ENCODE measurements at places on chromosomes 6 and 20.

DNA sequence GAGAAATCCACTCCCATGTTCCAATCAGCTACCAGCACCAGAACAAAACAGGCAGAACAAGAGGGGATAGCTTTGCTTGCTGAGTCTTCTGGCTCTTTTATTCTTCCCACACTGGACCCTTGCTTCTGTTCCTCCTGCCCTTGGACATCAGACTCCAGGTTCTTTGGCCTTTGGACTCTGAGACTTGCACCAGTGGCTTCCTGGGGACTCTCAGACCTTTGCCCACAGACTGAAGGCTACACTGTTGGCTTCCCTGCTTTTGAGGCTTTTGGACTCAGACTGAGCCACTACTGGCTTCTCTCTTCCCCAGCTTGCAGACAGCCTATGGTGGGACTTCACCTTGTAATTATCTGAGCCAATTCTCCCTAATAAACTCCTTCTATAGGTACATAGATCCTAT is 142.4 kb upstream of the RIN2 start:
- no peak for DNase-seq

GRCh38 chr6:47455533-47456209 is 21.9 kb upstream of the CD2AP start:
- DNase-seq = peak; percentile 25

GRCh38 chr20:56631318-56631989 is 2.3 kb downstream of the TFAP2C start:
- no peak for DNase-seq

- DNase-seq = no peak
Measured at GRCh38 chr6:166121726-166122125, 45.9 kb downstream of the TBXT start.

DNA sequence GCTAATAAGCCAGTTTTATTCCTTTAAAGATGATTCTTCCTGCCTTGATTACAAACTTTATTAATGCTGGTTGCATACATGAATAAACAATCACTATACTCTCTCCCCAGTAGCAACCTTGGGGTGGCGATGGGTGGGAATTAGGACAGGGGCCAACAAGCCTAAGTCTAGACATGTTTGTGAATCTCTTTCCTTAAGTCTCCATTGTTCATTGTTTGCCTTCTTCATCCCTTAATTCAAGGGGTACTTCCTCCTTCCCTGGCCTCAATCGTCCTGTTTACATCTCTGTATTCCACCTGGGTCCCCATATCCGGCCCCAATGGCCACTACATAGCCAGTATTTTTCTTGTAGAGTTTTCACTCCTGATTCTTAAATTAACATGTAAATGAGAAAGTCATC is 66.0 kb downstream of the ARHGAP18 start:
- peak; percentile 14 for DNase-seq

GRCh38 chr6:104531646-104532045 is 328.1 kb downstream of the HACE1 start:
- DNase-seq = no peak

DNA sequence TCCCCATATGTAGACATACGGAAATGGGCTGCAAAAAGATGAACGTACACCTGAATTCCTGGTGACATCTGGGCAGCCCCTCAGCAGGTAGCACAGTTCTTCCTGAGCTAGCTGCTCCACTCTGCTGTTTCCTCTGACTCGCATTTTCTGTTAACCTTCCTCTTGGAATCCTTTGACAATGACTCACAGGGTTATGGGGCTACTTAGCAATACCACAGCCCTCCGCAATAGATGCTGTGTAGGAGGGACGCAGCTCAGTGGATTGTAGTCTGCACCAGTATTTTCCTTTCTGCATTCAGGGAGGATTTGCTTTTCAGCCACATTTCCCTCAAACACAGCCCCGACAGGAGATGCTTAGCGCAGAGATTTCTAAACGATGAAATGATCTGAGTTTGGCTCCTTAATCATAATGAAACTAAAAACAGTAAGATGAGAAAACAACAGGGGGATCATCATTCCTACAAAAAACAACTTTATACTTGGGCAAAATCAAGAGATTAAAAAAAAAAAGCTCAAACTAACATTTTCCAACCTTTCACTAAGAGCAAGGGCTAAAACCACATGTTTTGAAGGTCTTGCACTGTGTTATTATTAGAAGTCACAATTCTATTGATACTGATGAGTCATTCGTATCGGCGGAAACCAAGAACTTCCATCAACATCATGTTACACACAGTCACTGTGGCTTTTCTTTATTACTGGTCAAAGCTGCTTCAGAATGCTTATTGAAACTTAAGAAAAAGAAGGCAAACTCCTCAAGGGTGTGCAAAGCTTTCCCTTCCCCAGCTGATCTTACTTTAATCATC is 12.2 kb downstream of the BACH2 start:
- DNase-seq = peak; percentile 25

- DNase-seq = peak; percentile 21
Measured at GRCh38 chr6:134870677-134871498, 79.0 kb downstream of the ALDH8A1 start.

- no peak for DNase-seq
Measured at GRCh38 chr6:21091411-21091810, 502.1 kb upstream of the SOX4 start.

DNA sequence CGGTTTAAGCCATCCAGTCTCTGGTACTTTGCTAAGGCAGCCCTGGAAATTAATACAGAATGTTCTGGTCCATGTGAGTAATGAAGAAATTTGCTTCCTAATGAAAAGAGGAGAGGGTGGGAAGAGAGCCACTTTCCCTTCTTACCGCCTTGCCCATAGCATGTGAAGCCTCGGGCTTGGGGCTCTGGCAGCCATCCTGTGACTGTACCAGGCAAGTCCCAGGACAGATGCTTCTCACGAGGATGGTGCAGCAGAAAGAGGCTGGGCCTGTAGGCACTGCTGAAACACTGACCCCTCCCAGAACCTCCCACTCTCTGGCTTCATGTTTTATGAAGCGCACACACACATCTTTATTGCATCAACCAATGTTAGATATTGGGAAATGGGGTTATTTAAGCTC is 74.8 kb downstream of the IYD start:
- no peak for DNase-seq

- DNase-seq = no peak
Measured at GRCh38 chr20:826695-827323, 6.7 kb upstream of the FAM110A start.

- no peak for DNase-seq
Measured at GRCh38 chr20:18224968-18225568, 63.3 kb upstream of the ZNF133 start.

DNA sequence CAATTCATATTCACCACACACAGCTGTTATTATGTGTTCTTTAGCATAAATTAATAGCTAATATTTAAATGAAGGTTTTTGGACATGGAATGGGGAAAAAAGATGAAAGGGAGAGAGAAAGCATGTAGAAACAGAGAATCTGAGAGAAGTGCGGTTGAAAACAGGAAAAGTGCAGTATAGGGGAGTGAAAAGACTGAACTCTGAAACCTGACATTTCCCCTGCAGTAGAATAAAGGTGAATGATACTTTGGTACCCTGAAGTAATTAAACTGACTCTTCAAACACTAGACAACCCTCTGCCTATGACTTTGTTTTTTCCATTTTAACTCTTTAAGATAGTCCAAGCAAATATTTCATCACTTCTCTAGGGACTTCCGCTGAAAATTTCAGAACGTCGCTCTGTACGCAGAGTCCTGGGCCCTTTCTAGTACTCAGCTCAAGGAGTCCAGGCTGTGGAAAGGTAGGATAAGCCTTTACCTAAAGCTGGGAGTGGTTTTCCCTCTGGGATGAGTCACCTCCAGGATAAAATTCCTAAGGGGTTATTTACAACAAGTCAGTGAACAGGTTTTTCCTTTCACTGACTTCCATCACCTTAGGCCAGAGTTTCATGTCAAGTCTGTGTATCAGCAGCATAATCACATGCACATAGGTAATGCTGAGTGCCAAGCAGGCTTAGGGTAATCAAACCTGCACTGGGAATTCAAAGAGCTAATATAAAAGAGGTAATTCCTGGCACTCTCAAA is 614.5 kb downstream of the PKHD1 start:
- DNase-seq = no peak

DNA sequence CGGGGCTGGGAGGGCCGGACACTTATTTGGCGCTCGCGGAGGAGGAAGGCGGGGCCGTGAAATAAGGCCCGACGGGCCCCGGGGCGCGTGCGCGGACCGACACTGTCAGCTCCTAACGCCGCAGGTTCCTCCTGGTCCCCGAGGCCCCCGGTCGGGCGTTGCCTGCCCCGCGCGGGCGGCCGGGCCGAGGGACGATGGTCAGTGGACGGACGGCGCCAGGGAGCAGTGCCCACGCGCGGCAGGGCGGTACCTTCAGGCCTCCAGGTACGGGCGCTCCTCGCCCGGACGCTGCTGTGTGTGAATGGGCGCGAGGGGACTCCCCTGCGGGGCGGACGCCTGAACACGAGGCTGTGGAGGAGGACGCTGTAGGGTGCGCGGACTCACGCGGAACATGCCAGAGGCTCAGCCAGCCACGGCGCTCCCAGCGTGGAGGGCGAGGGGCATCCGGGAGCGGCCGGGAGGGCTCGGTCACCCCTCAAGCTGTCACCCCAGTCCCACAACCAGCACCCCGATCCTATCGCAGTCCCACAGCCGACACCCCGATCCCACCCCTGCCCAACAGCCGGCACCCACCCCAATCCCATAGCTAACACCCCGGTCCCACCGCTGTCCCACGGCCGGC is 339 bp upstream of the GMEB2 start:
- peak; percentile 89 for DNase-seq

DNA sequence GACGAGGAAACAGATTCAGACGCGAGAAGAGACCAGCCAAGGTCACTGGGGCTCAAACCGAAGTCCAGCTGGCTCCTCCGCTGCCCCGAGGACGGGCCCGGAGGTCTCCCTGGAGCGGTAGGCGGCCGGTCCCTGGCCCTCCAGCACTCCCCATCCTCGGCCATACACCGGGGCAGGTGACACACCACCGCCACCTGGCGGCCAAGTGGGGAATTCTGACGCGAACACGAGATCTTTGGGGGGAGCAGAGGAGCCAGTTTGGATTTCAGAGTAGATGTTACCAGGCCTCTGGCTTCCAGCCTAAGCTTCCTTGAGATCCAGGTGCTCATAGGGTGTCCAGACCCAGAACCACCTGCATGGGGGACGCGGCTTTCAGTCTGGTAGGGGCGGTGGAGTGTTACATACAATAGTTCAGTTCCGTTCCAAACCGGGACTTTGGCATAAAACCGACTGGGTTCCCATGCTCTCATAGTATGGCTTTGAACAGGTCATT is 16.1 kb downstream of the BPIFB1 start:
- DNase-seq = peak; percentile 23

DNA sequence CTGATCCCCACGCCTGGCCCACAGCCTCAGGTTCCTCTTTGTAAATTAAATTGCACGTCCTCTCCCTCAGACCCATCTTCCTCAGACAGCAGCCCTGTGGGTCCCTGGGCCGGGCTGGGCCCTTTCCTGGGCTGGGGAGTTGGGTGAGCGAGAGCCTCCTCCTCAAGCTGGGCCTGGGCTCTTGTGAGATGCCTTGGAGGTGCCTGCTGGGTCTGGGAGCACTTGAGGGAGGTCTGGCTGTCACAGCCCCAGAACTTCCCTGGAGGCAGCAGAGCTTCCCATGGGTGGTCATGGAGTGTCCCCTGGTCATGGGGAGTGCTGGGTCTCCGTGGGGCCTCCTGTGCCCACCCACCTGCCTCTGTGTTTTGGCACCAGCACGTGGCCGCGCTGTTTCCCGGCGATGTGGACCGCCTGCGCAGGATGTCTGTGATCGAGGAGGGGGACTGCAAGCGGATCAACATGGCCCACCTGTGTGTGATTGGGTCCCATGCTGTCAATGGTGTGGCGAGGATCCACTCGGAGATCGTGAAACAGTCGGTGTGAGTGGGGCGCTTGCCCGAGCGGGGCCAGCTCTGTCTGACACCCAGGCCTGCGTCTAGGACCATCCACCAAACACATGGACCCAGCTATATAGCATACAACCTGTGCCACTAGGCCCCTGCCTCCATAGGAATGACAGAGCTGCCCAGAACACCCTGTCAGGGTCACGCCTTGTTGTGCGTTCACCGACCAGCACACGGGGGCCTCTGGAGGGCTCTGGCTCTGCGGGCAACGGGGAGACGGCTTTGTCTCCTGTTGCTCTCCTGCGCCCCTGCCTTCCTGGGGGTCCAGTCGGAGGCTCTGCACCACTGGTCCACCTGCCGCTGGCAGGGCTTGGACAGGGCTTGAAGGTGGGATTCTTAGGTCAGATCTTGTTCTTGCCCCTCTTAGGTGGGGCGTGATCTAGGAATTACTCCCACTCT is 33.0 kb downstream of the PYGB start:
- DNase-seq = no peak

GRCh38 chr6:90387383-90387775 is 90.7 kb upstream of the BACH2 start:
- no peak for DNase-seq

- DNase-seq = no peak
Measured at GRCh38 chr6:131868836-131869235, 61.0 kb downstream of the ENPP1 start.

DNA sequence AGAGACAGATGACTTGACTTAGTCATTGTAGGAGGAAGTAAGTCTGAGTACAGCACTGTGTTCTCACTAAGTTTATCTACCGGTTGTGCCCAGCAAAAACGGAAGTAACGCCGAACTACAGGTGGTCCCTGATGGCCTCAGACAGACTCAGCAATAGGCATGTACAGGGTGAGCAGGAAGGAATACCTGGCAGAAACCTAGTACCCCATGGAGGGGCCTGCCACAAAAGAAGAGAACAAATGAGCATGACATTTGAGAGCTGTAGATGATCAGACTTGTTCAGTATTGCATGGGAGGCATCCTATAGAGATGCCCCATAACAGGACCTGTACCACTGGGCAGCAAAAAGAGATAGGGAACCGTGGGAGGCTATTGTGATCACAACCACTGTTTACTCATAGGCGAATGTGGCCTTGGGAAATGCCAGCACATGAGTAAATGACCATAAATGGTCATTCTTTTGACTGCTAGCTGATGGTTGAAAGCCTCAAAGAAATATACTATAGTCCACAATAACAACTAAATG is 106.4 kb upstream of the TAB2 start:
- no peak for DNase-seq

- no peak for DNase-seq
Measured at GRCh38 chr6:136158971-136159370, 91.1 kb downstream of the MTFR2 start.

GRCh38 chr6:83862776-83863471 is 3.4 kb downstream of the CYB5R4 start:
- no peak for DNase-seq

DNA sequence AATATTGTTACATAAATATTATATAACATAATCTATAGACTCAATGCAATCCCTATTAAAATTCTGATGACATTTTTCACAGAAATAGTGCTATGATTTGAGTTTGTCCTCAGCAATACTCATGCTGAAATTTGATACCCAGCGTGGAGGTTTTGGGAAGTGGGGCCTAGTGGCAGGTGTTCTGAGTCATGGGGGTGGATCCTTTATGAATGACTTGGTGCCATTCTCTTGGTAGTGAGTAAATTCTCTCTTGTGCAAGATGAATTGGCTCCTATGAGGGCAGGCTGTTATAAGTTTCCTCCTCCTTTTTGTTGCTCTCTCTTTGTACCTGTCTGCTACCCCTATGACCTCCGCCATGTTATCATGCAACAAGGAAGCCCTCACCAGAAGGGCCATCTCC is 65.8 kb downstream of the SHPRH start:
- DNase-seq = no peak

- DNase-seq = no peak
Measured at GRCh38 chr20:51888291-51888690, 86.0 kb upstream of the SALL4 start.

Measured in DMS153 (cell line).